CD4-positive, alpha-beta T cell treated with Interleukin-12 subunit alpha and Interleukin-12 subunit beta, for 1 hour (primary cell): ENCODE measurements at places on chromosomes 2 and 18.

DNA sequence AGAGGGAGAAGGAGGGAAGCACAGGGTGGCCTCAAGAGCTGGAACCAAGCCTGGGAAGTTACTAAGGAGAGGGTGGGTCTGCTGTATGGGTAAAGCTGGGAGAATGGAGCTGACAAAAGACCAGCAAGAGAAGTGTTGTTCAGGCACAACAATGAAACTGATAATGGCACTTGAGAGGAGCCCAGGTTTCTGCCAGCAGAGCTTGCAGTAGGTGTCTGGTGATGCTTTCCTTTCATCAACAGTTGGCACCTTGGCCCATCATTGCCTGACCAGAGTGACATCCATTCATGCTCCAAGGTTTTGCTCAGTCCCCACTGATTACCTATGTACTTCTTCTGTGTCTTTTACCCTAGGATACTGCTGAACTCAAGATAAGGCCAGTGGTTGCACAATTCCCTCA, 92.9 kb upstream of the CXCR4 start:
- DNase-seq = no peak

DNA sequence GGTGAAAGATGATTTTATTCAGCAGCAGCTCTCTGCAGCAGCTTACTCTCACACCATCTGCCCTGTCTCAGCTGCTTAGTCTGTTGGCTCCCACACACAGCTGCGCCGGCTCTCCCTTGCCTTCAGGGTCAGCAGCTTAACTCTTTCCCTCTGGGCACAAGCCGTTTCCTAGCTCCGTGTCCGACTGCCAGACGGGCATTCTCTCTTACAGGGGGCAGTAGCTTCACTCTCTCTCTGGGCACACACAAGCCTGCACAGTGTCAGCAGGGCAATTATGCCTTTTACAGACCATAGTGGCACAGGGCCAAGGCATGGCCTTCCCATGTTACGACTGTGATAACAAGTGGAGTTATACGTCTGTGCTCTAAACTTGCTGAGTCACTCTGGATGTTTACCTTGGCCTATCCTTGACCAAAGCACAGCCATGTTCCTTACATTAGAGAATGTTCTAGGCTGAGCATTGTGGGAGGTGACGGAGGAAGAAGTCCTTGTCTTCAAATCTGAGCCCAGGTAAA, 31.7 kb downstream of the PCARE start:
- DNase-seq = no peak

DNA sequence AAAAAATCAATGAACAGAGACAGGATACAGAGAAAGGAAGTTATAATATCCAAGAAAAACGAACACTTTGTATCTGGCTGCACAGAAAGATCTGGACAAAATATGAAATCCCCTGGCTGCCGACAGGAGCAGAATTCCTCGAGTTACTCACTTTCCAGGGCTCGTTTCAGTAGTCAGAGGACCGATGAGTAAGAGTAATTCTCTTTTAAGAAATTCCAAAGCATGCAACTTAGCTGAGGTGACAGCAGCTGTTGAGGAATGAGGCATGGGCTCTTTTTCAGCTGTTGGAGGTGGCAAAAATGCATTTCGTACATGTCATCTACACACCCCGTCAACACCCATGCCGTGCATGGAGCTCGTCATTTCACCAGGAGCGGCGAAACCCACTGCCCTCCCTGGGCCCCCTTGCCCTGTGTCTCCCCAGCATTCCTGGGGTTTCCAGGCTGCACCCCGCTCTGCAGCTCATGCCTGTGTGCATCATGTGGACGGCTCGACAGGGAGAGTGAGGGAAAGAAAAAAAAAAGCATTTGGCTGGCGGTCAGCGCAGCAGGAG, 210.8 kb upstream of the SMIM21 start:
- no peak for DNase-seq

DNA sequence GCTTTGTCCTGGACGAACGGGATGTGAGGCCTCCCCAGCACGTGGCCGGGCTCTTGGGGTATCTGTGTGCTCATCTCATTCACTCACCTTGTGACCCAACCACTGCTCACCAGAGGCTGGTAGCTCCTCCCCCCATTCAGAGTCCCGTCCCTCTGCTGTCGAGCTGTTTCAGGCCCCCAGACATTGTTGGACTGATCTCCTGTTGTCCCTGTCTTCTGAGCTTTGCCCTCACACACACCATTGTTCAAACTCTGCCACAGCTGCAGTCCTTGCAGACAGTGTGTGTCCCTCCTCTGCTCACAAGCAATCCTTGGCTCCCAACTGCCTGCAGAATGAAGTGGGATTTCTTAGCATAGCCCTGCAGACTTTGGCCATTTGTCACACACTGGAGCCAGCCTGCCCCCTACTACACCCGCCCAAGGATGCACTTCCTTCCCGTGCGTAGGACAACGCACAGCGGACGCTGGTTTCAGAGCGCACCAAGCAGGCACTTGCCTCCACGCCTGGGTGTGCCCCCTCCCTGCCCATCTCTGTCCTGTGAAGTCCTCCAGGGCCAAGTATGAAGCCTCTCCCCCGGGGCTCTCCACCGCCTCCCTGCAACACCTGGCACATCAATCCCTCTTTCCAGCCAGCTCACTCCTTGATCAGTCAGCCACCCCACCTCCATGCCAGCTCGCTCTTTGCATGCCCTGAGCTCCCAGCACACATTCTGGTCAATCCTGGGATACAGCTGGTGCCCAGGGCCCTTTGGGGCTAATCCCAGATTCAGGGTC, 16.5 kb upstream of the PRLH start:
- no peak for DNase-seq

GRCh38 chr2:197708331-197708730, 3.2 kb downstream of the MARS2 start:
- DNase-seq = no peak

GRCh38 chr2:74138600-74139323, 8.9 kb downstream of the BOLA3 start:
- DNase-seq = no peak

- DNase-seq = peak; percentile 41
Observed at GRCh38 chr2:68403199-68403644, 38.1 kb downstream of the PLEK start.

GRCh38 chr2:177433402-177433801, 40.8 kb downstream of the AGPS start:
- no peak for DNase-seq

- peak; percentile 52 for DNase-seq
Observed at GRCh38 chr2:206800506-206801417, 35.4 kb downstream of the FASTKD2 start.

DNA sequence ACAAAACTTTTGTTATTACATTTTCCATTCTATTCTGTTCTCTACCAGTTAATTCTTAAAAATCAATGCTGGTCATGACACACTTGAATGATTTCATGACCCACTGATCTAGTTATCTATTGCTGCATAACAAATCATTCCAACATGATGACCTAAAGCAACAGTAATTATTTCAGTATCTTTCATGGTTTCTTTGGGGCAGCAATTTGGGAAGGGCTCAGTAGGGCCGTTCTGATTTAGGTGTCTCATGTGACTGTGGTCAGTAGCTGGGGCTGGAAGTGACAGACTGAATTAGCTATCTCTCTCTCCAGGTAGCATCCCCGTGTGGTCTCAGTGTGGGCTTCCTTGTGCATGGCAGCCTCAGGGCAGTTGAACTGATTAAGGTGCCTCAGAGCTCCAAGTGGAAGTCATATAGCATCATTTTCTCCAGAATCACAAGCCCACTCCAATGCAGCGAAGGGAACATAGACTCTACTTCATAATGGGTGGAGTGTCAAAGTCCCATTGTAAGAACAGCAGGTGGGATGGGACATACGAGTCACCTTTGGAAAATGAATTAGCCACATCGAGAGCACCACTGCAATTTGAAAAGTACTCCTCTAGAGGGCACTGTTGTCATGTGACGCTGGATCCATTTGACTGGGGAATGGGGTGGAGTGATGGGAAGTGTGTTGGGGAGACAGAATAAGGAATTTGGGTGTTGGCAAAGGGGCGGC, 39.1 kb upstream of the FAM136A start:
- DNase-seq = peak; percentile 52

GRCh38 chr2:232615339-232615738, 18.1 kb upstream of the EFHD1 start:
- DNase-seq = no peak

- no peak for DNase-seq
Observed at GRCh38 chr2:62178741-62179271, 17.1 kb upstream of the B3GNT2 start.
